Stimulated activated CD8-positive, alpha-beta memory T cell treated with anti-CD3 and anti-CD28 coated beads, Interleukin-2, amount 100 ng/mL, for 1 hour (primary cell): ENCODE measurements at places on chromosomes 5 and 9.

- no peak for DNase-seq
Observed at GRCh38 chr5:57468481-57469163, 14.0 kb downstream of the ACTBL2 start.

GRCh38 chr5:54175-54730 is 37.7 kb upstream of the PLEKHG4B start:
- DNase-seq = no peak

DNA sequence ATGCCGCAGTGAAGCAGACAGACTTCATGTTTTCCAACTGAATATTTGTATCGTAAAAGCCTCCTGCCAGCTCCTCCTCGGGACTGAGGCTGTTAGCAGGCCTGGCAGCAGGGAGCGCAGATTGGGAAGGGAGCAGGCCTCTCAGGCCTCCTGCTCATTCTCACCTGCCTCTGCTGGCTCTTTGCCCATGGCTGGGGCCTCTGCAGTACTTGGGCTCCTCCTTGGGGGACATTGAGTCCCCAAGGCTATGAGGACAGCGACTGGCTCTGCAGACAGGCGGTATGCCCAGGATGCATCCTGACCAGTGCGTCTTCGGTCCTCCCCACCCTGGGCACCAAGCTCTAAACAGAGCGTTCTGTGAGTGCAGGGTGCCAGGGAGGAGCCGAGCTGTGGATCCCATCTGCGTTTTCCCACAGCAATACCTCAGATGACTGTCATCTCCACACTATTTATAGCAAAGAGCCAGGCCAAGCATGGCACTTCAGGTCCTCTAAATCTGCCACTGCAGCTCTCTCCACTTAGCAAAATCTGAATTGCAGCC is 38.7 kb downstream of the TSTD2 start:
- no peak for DNase-seq

DNA sequence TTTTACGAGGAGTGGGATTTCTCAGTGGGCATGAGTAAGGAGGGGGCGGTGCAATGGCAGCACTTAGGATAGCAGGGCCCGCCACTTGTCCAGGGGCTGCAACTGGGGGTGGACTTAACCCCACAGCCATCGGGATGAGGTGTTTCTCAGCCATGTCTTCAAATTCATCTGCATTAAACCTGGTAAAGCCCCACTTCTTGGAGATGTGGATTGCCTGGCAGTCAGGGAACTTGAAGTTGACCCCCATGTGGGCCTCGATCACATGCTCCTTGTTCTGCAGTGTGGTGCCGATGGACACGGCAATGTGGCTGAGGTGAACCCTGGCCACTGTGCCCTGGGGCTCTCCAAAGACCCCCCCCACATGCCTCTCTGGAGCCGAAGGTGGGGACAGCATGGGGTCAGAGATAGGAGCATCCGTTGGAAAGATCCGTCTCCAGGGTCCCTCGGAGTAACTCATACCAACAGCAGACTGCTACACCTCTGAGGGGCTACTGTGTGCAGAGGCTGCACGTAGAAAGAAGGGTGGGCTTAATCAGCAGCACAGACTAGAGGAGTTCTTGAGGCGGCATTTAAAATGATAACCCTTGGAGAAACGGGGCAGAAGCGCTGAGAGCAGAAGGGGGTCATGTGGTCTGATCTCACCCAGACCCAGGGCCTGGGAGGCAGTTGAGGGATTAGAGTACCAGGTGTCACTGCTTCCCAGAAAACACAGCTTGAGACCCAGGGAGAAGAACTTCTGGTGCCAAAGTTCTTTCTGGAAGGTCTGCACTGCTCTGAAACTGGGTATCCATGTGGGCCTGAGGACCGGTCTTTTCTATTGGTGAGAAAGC is 141.4 kb downstream of the MTX3 start:
- DNase-seq = no peak
